Hypothalamus (tissue), 51 donors: ENCODE measurements at places on chromosomes 1 and 21.

DNA sequence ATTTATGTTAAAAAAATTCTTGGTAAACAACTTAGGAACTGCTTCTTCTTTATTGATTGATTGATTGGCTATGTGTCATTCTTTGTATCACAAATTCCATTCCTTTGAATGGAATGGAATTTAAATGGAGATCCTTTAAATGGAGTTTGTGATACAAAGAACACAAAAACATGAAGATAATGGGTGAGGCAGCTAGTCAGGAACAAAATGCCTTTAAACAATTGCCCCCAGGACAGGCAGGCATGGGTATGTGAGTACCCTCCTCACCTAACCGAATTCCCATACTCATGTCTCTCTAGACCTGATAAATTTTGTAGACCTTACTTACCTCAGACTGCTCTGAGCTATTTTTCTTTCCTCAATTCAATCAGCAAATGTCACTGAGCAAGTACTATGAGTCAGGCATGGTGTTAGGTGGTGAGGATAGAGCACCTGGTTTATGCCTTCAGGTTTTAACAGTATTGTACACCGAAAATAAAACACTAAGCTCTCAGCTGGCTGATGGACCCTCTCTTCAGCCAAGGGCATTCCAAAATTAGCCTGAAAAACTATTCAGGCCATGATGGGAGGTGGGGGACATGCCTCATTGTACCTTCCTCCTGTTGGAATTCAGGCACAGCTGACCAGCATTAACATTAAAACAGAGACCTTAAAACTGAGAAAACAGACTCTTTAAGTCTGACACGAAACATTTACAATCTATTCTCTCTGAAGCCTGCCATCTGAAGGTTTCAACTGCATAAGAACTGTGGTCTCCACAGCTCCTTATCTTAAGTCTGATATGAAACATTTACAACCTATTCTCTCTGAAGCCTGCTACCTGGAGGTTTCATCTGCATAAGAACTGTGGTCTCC, 58.9 kb downstream of the OLFML3 start:
- DNase-seq = no peak

DNA sequence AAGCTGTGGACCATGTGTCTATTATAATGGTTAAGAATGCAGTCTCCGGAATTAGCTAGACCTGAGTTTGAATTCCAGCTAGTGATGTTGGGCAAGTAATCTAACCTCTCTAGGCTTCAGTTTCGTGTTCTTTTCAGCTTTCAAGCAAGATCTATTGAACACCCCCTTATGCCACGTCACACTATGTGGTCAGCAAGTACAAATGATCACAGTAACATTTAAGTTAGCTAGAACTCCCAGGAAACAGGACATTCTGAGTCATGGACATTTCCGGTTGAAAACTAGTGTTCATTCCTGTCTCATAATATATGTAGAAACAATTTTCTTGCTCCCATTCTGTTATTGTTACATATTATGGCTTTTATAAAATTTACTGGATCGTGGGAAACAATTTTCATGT, 34.0 kb upstream of the NHLH2 start:
- DNase-seq = no peak

DNA sequence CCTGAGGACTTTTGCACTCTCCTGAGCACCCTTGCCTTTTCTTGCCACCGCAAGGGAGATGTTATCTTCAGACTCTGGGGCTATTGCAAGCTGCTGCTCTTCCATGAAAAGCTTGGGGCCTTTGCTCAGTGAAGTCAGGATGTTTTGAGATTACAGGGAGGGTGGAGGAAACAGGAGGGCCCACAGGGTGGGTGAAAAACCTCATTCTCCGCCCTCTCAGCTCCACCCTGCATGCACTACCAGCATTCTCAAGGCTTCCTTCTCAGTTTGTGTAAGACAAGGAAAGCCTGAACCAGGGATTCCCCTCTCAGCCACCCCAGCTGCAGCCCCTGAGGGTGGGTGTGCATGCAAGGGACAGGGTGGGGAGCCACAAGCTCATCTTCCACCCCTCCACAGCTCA, 25.8 kb upstream of the ZNF648 start:
- no peak for DNase-seq

GRCh38 chr1:186775881-186776560, 52.7 kb upstream of the PLA2G4A start:
- DNase-seq = no peak

DNA sequence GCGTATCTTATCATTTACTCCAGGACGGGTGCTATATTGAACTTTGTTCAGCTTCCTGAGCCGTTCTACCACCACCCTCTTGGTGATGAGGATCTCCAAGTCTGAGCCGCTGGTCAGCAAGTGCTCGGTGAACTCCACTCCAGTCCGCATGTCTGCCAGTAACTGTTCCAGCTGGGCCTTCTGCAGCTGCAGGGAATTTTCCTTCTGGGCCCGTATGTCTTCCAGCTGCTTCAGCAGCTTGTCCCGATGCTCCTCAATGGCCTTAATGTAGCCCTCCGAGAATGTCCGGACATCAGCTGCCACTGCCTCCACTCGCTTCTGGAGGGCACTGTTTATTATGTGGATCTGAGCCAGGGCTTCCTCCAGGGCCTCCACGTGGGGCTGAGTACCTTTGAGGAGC, 3.4 kb downstream of the TRIM45 start:
- no peak for DNase-seq

- no peak for DNase-seq
Observed at GRCh38 chr1:194366705-194367104, 1180.3 kb upstream of the B3GALT2 start.

DNA sequence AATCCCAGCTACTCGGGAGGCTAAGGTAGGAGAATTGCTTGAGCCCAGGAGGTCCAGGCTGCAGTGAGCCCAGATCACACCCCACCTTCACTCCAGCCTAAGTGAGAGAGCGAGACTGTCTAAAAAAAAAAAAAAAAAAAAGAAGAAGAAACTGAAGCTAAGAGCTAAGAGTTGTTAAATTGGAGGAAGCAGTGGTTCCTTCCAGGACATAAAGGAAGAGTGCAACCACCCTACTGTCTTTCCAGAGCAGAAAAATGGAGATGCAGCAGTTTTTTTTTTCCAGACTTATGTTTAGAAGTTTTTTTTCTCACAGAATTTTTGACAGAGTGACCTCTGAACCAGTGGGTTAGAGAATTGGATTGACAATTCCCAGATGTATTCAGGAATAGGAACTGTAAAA, 88.7 kb downstream of the HLX start:
- no peak for DNase-seq

DNA sequence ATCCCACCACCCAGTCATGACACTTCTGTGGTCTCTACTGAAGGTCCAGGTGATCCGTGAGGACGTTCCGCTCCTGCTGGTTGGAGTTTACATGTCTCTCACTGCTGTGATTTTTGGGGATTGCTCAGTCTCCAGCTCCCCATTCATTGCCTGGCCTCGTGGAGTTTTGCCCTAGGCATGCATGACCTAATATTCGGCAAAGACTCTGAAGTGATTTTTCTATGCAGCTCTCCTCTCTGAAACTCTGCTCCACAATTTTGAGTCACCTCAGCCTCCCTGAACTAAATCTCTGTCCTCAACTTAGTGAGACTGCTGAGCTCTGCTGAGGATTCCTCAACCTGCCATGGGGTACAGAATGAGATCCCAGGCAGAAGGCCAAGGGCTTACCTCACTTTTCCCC, 174.4 kb upstream of the FGGY start:
- DNase-seq = no peak

DNA sequence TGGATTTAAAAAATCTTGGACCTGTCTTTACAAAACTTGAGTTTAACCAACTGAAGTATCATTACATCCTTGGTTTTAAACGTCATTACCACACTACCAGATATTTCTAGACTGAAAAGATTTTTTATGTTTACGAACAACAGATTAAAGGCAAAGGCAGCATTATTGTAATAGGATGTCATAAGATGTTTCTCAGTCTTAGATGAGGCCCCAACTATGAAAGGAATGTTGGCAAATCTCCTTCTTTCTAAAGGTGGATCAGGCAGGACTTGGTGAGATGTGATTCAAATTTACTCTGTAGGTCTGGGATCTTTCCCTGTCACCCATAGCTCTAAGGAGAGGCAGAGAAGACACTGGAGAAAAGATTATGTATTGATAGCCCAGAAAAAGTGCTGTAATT, 417.9 kb downstream of the PTBP2 start:
- DNase-seq = no peak

DNA sequence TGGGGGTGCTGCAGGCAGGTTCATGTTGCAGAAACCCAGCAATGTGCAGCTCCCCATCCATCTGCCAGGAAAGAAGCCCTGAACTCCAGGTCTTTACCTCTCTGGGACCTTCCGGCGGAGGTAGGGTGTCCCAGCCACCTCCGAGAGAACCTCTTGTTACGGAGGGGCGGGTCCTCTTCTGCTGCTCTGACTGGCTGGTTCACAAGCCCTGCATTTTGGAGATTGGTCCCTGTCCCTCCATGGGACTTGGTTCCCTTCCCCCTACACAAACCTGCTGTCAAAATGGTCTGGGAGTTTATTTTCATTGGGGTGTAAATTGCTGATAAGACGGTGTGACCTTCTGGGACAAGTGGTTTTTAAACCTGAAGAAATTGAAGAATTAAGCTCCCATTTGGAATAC, 8.0 kb upstream of the CELSR2 start:
- DNase-seq = no peak

GRCh38 chr1:109777980-109778625, 14.4 kb upstream of the EPS8L3 start:
- DNase-seq = no peak

- no peak for DNase-seq
Observed at GRCh38 chr1:55815745-55816455, 600.7 kb upstream of the USP24 start.

- no peak for DNase-seq
Observed at GRCh38 chr1:156014829-156015228, 5.9 kb downstream of the SSR2 start.

DNA sequence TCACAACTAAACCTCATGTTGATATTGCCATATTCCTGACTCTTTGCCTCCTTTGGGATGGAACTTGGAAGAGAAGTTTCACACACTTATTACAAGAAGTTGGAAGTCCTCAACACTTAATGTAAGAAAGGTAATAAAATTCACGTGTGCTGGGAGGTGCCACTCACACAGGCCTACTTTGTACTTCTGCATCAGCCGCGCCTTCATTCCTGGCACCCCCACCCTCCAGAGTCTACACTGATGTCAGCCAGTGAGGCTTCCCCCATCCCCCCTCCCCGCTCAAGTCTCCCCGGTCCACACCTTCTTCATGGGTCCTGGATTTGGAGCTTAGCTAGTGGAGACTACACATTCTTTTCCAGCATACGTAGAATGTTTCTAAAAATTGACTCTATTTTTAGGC, 24.8 kb upstream of the SLC45A1 start:
- DNase-seq = no peak

DNA sequence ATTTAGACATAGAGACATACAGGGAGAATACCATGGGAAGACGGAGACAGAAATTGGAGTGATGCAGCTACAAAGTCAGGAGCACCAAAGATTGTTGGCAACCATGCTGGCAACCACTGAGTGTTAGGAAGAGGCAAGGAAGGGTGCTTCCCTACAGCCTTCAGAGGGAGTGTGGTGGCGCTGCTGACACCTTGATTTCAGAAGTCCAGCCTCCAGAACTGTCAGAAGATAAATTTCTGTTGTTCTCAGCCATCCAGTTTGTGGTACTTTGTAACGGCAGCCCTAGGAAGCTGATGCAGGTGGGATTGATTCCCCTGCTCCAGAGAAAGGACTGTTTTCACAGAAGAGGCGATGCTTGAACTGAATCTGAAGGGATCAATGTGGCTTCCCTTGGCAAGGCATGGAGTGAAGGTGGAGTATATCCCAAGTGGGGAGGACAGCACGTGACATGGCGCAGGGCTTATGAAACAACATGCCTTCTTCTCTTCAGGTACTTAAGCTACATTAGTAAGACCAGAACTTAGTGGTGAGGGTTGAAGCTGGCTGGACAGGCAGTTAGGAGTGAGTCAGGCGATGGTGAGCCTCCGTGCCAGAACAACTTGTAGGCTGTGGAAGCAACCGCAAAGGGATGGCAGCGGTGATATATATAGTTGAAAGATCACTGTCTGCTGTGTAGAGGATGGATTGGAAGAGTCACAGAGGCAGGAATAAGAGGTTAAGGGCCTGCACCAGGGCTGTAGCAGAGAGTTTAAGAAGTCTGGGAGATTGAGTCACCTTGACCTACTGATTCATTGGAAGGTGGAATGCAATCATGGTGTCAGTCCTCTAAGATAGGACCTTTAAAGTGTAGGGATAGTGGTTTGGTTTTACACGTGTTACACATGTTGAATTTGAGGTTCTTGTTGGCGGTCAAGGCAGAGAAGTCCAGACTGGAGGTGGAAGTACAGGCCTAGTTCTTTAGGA, 2.1 kb downstream of the LEPR start:
- DNase-seq = no peak

DNA sequence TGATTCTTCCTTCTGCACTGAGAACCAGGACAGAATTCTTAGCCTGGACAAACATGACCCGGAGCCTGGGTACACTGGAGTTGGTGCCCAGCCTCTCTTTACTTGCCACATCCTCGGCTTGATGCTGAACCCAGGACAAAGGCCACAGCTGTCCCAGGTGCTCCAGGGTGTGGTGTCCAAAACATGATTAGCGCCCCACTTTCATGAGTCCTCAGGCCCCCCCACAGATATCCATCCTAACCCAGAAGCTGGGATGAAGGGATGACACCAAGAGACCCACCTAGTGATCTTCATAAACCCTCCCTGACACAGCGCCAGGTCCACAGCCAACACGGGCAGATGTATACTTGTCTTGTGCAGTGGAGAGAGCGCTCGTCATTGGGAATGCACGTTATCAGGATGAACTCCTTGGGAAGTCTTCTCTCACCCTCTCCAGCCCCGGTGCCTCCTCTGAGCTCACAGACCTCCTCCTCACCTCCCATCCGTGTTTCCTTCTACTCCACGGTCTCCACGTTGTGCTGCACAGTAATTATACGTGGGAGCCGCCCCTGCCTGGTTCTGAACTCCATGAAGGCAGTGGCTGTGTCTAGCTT, 3.6 kb downstream of the ABCA4 start:
- DNase-seq = no peak

- DNase-seq = no peak
Observed at GRCh38 chr1:87338566-87338965, 9.9 kb downstream of the LMO4 start.

DNA sequence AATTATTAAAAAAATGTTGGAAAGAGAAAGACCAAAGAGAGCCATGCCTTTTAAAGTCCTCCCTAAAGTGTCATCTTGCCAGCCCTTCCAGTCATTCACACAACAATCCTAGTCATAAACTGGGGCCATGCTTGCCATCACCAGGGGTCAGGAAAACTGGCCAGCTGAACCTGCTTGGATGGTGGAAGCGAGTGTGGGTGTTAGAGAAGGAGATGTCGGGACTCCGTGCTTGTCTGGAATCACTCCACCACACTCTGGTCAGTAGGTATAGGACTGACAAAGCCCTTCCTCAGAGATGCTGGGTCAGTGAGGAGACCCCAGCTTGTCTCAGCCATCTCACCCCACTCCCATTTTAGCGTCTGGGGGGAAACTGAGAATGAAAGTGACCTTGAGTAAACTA, 3.3 kb upstream of the HAPLN2 start:
- DNase-seq = no peak

- DNase-seq = no peak
Observed at GRCh38 chr1:27132147-27132546, 22.8 kb downstream of the SLC9A1 start.

- no peak for DNase-seq
Observed at GRCh38 chr1:10479296-10479695, 4.5 kb downstream of the PEX14 start.

GRCh38 chr1:25054526-25055323, 124.6 kb upstream of the RUNX3 start:
- DNase-seq = no peak
